T-cell (primary cell): ENCODE measurements at places on chromosomes 11 and 22. TPM values are rescaled to one million over a fixed set of nuclear protein-coding genes. Genes with fewer than 3 reads are reported as not detected.

DNA sequence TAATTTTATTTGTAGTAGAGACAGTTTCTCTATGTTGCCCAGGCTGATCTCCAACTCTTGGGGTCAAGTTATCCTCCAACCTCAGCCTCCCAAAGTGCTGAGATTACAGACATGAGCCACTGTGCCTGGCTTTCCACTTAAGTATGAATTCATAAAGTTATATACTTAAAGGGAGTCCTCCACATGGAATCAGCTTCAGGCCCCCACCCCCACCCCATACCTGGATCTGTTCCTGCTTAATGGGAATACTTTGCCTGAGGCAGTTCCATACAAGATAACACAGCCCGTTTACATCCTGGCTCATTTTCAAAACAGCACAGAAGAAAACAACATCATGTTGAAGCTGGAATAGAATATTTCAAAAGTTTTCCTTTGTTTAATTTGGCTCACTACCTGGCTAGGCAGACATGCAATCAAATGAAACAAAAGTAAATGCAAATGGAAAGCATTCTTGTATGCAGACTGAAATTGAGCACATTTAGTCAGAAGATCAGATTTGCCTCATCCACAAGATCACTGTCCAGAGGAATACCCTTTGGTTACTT lies 82.4 kb downstream of the FAT3 start:
- no peak for DNase-seq

DNA sequence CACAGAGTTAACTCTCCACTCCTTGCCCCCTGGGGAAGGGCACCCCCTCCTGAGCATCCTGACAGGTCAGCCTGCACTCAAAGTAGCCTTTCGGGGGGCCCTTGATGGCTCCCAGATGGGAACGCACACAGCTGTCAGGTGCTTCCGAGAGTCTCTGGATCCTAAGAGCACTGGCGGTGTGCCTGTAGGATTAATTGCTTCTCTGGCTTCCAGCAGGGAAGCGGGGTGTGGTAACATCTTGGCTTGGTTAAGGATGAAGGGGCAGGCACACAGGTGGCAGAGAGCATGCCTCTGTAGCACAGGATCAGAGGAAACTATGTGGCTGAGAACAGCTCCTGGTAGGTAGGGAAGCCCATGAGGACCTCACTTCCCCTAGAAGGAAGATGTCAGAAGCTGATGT lies 199.8 kb downstream of the MIAT start:
- DNase-seq: no peak

- DNase-seq: no peak
Measured at GRCh38 chr11:121435551-121436511, 16.3 kb upstream of the SORL1 start.

OR5M3 gene
- total RNA-seq: not detected

DNA sequence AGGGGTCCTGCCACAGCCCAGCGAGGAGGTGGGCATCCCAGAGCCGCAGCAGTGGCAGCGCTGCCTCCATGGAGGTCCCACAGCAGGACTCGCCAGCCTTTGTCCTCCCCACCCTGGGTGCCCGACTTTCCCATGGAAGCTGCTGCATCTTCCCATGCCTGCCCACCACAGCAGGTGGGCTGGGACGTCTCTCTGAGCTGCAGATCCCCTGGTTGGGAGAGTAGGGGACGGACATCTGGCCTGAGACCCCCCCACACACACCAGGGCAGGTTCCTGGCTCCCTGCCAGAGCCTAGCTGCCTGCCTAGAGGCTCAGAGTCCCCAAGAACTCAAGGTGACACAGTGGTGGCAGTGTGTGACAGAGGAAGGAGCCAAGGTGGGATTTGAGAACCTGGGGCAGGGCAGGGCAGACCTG lies 21.5 kb upstream of the PRR5 start:
- DNase-seq: no peak

VPREB1 gene
- total RNA-seq: not detected
